ENCODE measurements at places on chromosomes 11 and 22. TPM values are rescaled to one million over a fixed set of nuclear protein-coding genes. Genes with fewer than 3 reads are reported as not detected.

Gene GAL
- 19.5 TPM for total RNA-seq

Gene SEPTIN5
- 8.3 TPM for total RNA-seq

Gene ZBTB16
- total RNA-seq, result 1.2 TPM

Gene ROBO4
- not detected for total RNA-seq

Gene CATSPERZ
- 2.1 TPM for total RNA-seq

Gene NAT10
- 47.8 TPM for total RNA-seq

Gene VPREB1
- total RNA-seq, result not detected

Gene CCDC116
- total RNA-seq, result not detected

Gene RIMBP3B
- total RNA-seq, result 0.30 TPM

Gene RBMXL2
- not detected for total RNA-seq

Gene CBLIF
- not detected for total RNA-seq

Gene ACRV1
- not detected for total RNA-seq

Gene STX5
- total RNA-seq, result 25.5 TPM

Gene THY1
- 12.2 TPM for total RNA-seq

Gene SHANK2
- 6.4 TPM for total RNA-seq

Gene OR51A7
- total RNA-seq, result not detected

Gene ANO1
- 3.6 TPM for total RNA-seq

Gene SLC43A3
- 0.82 TPM for total RNA-seq

Gene NOX4
- total RNA-seq, result not detected

Gene CARD16
- total RNA-seq, result 0.25 TPM

Gene PHLDA2
- total RNA-seq, result 105 TPM

Gene UBQLN3
- not detected for total RNA-seq

Gene LINC01488
- total RNA-seq, result not detected

Gene ARHGAP20
- total RNA-seq, result 0.02 TPM

Gene OR5L2
- not detected for total RNA-seq

Gene KCNJ5
- not detected for total RNA-seq

Gene BRSK2
- 6.0 TPM for total RNA-seq

Gene DGAT2
- total RNA-seq, result 2.1 TPM

Gene GRIA4
- not detected for total RNA-seq

Gene APOA1
- 0.13 TPM for total RNA-seq

Gene SMC1B
- 0.03 TPM for total RNA-seq

Gene P2RX6
- 0.79 TPM for total RNA-seq

Gene SYT12
- 22.6 TPM for total RNA-seq

Gene TBX1
- total RNA-seq, result 4.2 TPM

Data from A549 treated with Hydrocortisone at 1 μM for 4 hours (cell line).